ENCODE measurements at places on chromosomes 1 and 21.

- no peak for DNase-seq
Observed at GRCh38 chr1:62240651-62241370, 46.2 kb downstream of the L1TD1 start.

DNA sequence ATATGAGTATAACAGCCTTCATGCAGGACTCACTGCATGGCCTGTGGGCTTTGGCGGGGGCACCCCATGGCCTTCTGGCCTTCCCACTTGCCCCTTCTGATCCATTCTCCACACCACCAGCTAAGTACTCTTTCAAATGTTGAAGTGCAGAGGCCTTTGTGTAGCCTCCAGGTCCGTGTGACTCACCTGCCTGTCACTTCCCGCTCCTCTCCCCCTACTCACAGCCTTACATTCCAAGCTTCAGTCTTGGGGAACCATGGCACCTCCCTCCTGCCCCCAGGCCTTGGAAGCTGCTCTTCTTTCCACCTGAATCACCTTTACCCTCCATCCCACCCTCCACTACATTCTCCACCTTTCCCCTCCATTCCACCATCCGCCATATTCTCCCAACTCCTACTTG, 69.6 kb downstream of the PGM1 start:
- DNase-seq, result no peak

GRCh38 chr1:209428241-209428921, 155.1 kb upstream of the CAMK1G start:
- DNase-seq, result no peak

- DNase-seq, result no peak
Observed at GRCh38 chr1:212119397-212119837, 83.9 kb downstream of the DTL start.

GRCh38 chr1:25700144-25700523, 83.5 kb downstream of the MAN1C1 start:
- no peak for DNase-seq

- DNase-seq, result no peak
Observed at GRCh38 chr1:207298186-207298585, 23.3 kb upstream of the CD55 start.

DNA sequence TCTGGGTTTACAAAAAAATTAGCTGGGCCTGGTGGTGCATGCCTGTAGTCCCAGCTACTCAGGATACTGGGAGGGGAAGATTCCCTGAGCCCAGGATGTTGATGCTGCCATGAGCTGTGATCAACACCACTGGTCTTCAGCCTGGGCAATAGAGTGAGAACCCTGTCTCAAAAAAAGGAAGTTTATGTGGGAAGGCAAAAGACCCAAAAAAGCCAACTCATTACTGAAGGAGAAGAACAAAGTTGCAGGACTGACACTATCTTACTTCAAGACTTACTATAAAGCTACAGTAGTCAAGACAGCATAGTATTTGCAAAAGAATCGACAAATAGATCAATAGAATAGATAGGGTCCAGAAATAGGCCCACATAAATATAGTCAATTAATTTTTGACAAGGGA, 9.2 kb upstream of the PTGS2 start:
- DNase-seq, result no peak

GRCh38 chr1:54052431-54052933, 522 bp downstream of the TMEM59 start:
- DNase-seq, result peak; percentile 46

DNA sequence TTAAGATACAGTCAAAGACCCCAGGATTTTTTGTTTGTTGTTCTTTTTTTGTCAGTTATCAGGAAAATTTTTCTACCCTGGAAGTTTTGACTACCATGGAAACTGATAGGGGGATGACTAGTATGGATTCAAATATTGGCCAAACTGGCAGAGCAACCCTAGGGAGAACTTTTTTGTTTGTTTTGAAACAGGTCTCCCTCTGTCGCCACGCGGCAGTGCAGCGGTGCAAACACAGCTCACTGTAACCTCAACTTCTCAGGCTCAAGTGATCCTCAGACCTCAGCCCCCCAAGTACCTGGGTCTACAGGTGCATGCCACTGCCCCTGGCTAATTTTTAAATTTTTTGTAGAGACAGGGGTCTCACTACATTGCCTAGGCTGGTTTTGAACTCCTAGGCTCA, 46.6 kb downstream of the TOR3A start:
- DNase-seq, result no peak

GRCh38 chr1:1431845-1432273, 3.6 kb upstream of the VWA1 start:
- DNase-seq, result no peak

GRCh38 chr1:4064150-4064889, 164.2 kb upstream of the C1orf174 start:
- no peak for DNase-seq

- no peak for DNase-seq
Observed at GRCh38 chr1:7868070-7868780, 15.4 kb upstream of the UTS2 start.

DNA sequence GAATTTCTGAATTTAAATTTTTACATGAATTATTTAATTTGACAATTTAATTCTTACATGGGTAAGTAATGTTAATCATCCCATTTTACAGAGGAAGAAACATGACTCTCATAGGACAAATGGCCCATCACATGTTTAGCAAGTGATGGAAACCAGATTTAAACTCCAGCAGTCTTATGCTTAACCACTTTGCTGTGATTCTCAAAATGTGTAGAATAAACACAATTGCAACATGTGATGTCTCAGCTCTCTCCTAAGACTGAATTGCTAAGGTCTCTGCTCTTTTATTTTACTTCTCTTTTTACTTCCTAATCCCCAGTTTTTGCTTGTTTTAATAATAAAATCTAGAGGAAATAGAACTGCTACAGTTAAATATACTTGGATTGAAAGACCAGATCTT, 42.8 kb downstream of the HS2ST1 start:
- no peak for DNase-seq

- DNase-seq, result no peak
Observed at GRCh38 chr1:10755970-10756521, 40.4 kb downstream of the CASZ1 start.

DNA sequence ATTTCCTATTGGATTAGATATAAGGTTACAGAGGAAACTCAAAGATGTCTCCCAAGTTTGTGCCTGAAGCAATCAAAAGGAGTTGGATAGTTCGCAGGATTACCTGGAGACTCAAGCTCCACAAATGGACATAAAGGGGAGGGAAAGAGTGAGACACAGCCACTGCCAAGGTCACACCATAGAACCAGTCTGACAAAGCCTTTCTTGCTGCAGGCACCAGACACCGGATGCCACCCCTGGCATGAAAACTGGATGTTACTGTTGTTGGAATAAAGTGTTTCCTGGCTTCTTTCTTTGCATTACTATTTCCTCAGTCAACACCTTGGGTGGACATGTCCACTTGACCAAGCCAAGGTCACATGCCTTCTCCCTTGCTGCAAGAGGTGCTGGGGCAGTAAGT, 70.6 kb downstream of the SNRPE start:
- no peak for DNase-seq

DNA sequence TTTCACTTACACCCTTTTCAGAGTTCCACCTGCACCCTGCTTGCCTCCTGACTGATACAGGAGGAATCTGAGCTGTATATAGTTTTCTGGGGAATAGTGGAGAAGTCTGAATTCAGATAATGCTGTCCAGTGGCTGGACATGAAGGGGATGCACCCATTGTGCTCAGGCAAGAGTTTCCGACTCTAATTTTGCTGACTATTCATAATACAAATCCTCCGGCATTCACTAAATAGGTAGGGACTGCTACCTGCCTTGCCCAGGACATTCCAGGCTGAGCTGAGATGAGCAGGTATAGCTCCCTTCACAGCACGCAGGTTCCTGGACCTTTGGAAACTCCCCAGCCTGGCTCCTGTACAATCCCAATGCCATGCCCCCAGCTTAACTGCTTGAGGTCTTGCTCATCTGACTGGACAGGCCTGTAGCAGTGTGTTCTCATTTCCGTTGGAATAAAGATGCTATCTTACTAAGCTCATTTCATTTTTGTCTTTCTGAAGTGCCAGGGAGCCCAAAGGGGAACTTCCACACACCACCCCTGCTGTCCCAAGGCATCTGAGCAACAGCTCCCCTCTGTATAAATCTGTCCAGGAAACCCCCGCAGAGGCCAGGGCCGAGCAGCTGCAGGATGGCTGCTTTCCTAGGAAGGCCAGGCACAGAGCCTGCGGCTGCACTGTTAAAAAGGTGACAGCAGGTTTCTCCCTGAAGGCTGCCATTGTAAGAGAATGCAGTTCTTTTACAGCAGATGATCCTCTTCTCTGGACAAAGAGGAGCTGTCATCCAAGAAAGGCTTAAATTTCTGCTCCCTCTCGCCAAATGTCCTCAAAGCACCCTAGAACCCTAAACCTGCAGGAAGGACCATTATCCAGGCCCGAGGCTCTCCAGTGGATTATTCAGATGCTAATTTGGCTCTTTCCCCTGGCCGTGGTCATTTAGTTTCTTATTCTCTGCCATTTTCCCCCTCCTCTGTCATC, 21.7 kb upstream of the VASH2 start:
- no peak for DNase-seq

DNA sequence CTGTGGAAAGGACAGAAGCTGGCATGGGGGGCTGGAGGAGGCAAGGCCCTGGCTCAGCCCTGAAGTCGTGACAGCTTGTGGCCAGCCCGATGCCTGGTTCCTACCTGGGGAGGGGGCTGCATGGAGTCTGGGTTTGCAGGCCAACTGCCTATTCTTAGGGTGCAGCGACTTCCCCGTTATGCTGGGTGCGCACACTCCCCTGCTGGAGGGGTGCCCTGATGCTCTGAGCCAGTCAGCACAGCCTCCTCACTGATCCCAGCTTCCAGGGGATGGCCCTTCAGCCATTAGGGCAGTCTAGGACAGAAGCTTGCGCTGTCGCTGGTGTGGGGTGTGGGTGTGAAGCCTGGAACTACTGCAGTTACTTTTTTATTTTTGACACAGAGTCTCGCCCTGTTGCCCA, 30.0 kb upstream of the SLC19A1 start:
- DNase-seq, result no peak

DNA sequence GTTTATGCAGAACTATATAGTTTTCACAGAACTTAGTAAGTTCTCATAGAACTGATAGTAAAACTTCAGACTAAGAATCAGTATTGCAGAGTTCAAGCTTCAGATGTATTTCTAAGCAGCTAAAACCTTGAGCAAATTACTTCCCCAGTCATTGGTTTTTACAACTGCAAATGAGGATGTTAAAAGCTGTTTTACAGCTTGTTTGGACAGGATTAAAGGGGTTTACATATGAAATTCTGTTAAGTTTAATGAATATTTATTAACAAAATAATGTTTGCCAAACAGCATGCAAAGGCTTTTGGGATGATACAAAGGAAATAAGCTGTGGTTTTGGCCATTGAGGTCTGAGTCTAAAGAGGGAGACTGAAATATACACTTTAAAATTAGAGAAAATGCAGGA, 39.1 kb downstream of the CRB1 start:
- no peak for DNase-seq

DNA sequence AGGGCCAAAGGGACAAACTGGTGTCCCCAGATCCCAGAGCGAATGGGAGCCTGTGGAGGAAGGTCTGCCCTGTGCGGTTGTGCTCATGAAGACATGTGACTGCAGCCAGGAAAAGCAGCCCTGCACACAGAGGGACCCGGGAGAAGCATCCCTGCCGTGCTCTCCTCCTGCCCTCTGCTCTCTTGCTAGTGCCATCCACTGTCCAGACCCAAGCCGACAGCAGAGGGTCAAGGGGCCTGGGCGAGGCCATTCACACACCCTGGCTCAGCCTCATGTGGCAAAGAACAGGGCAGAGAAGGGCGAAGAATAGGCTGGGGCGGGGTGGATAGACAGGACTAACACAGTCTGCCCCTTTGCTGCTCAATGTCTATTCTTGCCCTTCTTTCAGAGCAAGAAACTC, 17.4 kb downstream of the DMRTB1 start:
- DNase-seq, result no peak

DNA sequence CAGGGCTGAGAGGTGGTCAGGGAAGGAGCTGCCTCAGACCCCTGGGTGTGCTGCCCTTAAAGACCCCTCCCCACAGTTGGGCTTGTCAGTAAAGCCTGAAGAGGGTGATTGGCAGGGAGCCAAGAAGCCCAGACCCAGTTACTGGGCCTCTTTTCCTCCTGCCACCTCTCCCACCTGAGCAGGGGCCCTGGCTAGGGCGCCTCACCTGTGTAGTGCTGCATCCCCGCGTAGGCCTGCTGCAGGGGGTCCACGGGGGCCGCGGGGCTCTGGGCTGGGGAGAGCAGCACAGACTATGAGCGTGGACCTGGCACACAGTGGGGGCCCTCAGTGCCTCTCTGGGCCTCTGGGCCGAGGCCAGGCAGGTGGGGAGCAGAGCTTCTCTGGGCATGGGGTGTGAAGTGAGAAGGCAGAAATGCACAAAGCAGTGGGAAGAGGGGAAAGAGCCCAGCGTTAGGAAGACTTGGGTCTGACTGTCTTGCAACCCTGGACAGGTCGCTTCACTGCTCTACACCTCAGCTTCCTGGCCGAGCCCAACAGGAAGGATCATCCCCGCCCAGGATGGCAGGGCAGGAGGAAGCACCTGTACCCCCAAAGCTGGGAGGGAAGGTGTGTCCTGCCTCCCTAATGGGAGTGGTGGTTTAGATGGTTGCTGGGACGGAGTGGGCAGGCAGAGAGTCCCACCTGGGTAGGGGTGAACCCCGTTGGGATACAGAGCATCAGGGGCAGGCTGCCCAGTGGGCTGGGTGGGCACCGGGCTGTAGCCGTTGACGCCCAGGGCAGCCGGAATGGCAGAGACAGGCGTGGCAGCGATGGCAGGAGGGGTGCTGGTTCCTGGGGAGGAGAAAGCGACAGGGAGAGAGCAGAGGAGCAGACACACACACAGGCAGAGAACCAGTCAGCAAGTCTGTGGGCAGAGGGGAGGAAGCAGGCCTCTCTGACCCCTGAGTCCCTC, 9.9 kb downstream of the CELF3 start:
- DNase-seq, result no peak

DNA sequence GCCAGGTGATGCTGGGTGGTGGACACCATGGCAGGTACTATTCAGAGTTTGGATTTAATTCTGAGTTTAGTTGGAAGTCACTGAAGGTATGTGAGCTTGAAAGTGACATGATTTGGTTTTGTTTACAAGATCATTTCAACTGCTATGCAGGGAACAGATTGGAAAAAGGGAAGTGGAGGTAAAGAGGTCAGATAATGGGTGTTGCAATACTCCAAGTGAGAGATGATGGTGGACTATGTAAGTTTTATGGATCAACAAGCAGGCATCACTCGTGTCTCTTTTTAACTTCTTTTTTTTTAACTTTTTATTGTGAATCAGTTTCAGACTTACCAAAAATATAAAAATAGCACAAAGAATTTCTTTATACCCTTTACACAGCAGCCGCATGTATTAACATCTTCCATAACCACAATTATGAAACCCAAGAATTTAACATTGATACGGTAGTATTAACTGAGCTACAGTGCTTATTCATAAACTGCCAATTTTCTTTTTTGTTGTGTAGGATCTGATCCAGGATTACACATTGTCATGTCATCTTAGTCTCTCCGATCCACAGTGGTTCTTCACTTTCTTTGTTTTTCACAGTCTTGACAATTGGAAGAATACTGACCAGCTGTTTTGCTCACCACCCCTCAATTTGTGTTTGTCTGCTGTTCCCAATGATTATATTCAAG, 24.9 kb upstream of the NHLH2 start:
- DNase-seq, result no peak

GRCh38 chr21:37525810-37526209, 159.2 kb downstream of the DYRK1A start:
- no peak for DNase-seq

All from urinary bladder (tissue), 4 donors.